ENCODE measurements at places on chromosomes 3 and 15.

GRCh38 chr15:38667890-38668850 is 103.6 kb upstream of the RASGRP1 start:
- no peak for DNase-seq

DNA sequence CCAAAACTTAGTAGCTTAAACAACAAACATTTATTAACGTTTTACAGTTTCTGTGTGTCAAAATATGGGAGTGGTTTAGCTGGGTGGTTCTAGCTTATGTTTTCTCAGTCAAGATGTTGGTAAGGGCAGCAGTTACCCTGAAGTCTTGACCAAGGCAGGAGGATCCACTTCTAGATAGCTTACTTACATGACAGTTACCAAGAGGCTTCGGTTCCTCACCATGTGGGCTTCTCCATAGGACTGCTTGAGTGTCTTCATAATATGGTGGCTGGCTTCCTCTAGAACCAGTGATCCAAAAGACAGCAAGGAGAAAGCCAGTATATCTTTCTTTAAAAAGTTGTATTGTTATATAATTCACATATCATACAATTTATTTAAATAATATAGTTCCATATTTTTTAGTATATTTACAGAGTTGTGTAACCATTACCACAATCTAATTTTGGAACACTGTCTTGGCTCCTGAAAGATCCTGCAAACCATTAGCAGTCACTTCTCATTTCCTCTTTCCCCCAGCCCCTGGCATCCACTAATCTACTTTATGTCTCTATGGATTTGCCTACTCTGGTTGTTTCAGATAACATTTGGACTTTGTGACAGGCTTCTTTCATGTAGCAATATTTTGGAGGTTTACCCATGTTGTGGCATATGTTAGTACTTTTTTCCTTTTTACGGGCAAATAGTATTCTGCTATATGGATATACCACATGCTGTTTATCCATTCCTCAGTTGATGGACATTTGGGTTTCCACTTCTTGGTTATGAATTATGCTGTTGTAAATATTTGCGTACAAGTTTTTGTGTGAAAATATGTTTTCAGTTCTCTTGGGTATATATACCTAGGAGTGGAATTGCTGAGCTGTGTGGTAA is 33.3 kb downstream of the MAPK6 start:
- DNase-seq: no peak

GRCh38 chr15:70932397-70932796 is 39.8 kb downstream of the LRRC49 start:
- no peak for DNase-seq

DNA sequence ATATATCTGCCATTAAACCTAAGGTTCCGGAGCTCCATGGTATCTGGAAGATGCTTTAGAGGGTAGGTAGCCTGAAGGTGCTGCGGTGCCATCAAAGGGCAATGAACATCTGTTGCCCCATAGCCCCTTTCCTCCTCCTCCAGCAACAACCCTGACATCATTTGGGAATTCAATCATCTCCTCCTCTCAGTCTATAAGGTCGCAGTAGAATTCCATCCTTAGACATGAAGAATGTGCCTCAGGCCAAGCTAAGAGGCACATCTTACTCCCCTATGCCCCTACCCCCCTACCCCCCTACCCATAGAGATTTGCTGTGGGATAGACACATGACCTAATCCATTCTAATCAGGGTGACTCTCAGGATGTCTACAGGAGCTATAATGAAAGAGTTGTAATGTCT is 1099.7 kb upstream of the CFAP20DC start:
- no peak for DNase-seq

- DNase-seq: no peak
Observed at GRCh38 chr3:195169011-195169649, 101.8 kb downstream of the XXYLT1 start.

GRCh38 chr3:37993067-37993455 is 2.5 kb downstream of the VILL start:
- DNase-seq: no peak

- no peak for DNase-seq
Observed at GRCh38 chr15:76776480-76776879, 128.7 kb downstream of the SCAPER start.

GRCh38 chr15:68502398-68502901 is 70.5 kb upstream of the ITGA11 start:
- no peak for DNase-seq

DNA sequence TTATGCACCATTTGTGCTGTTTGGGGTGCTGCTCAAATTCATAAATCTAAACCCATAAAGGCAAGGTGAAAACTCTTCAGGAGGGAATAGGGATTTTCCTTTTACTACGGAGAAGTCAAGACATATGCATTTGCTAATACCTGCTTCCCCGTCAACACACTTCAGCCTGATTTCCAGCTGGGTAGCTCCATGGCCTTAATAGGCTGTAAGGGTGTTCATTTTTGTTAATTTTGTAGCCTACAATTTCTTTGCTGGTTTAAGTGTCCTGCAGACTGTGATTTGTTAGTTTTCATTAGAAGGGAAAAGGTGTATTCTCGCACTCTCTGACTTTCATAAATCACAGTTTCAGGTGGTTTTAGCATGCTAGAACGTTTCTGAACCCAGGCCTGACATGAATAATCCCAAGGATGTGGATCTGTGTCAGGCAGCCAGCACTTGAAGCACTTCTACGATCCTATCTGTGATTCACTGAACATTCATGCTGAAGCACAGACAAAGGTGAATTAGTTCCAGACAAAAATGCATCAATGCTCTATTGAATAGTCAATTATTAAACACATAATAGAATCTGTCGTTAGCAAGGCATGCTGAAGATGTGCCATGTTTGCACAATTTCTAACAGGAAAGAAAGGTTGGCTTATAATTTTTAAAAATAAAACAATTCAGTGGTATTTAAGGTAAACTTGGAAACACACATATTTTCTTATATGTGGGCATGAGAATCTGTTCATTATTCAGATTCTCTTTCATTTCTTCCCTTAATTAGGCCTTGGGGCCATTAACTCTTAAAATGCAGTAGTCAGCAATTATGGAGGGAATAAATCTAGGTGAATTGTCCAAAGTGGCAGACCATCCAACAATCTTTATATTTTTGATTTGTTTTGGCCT is 17.9 kb upstream of the NMNAT3 start:
- DNase-seq: no peak

All from NCI-H1436 treated with DMSO at 0.1 percent for 48 hours (cell line).